ENCODE measurements at places on chromosomes 7 and 10. TPM values are rescaled to one million over a fixed set of nuclear protein-coding genes. Genes with fewer than 3 reads are reported as not detected.

OR2A42 gene
- total RNA-seq = not detected

- H3K27ac ChIP-seq = no peak overlapping the region
- no peak overlapping the region for H3K4me3 ChIP-seq
- DNase-seq = no peak
- peaks cover 15% of the 10 kb centered on the region for H3K4me1 ChIP-seq
- no peaks in the 10 kb centered on the region for H3K36me3 ChIP-seq
- H3K27me3 ChIP-seq = no peaks in the 10 kb centered on the region
Measured at GRCh38 chr10:79123547-79123963, 54.8 kb downstream of the ZMIZ1 start.

- DNase-seq = no peak
- no peaks in the 10 kb centered on the region for H3K27me3 ChIP-seq
Measured at GRCh38 chr7:54419209-54419608, 123.0 kb upstream of the VSTM2A start.

DNA sequence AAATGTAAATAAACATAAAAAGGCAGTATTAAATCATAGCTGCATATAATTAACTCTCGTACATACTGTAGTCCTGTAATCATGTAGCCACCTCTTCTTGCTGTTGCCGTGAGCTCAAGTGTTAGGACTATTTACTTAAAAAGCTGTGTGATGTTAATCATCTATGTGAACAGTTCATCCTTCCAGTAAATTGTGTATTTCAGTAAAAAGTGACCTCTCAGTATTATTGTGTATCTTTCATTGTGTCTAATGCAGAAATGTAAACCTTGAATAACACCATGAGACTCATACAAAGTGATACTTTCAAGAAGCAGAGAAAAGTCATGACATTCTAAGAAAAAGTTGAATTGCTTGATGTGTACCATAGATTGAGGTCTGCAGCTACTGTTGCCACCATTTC lies 38.0 kb downstream of the ADD3 start:
- no peaks in the 10 kb centered on the region for H3K36me3 ChIP-seq
- no peaks in the 10 kb centered on the region for H3K4me1 ChIP-seq
- DNase-seq = no peak
- no peak overlapping the region for H3K27ac ChIP-seq

DNA sequence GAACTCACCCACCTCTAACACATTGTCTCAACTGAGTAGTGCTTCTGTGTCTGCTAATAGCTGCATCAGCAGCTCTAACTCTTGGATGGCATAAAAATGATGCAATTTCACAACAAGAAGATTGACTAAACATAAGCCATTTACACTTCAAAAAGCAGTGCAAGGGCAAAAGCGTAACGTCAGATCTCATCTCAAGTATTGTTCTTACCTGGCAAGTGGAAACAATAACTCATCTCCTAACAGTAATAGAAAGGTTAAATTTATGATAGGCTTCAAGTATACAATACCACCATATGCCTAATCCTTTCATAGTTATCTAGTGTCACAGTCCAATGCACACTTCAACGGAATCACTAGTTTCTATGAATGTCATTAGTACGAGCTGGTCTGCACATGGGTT lies 14.8 kb downstream of the TPK1 start:
- H3K27ac ChIP-seq = no peak overlapping the region
- H3K4me1 ChIP-seq = no peaks in the 10 kb centered on the region
- no peak for DNase-seq
- H3K4me3 ChIP-seq = no peak overlapping the region
- no peaks in the 10 kb centered on the region for H3K36me3 ChIP-seq
- no peaks in the 10 kb centered on the region for H3K27me3 ChIP-seq

DNA sequence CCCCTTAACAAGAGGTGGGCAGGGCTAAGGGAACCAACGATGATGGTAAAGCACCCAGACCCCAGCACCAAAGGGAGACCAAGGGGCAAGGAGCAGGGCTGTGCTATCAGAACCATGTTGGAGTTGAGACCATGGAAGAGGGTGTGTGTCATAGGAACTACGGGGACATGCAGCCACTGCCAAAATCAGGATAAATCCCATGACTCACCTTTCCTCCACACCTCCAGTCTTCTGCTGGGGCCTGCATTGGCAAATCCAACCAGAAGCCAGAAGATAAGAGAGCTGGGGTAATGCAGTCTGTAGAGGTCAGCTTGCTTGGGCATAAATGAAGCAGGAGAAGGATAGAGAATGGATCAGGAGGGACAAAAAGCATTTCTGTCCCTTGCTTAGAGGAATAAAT lies 42.7 kb upstream of the SMARCD3 start:
- H3K36me3 ChIP-seq = no peaks in the 10 kb centered on the region
- H3K4me1 ChIP-seq = no peaks in the 10 kb centered on the region
- H3K4me3 ChIP-seq = no peak overlapping the region
- no peak for DNase-seq
- no peaks in the 10 kb centered on the region for H3K27me3 ChIP-seq
